Hindlimb muscle (tissue), 1 donor: ENCODE measurements at places on chromosomes 2 and 18. TPM values are rescaled to one million over a fixed set of nuclear protein-coding genes. Genes with fewer than 3 reads are reported as not detected.

RAB17 gene
- polyA plus RNA-seq, result 1.6 TPM

CNDP1 gene
- polyA plus RNA-seq, result 0.31 TPM

TPO gene
- polyA plus RNA-seq, result 0.25 TPM

FOXD4L1 gene
- polyA plus RNA-seq, result 4.4 TPM

MROH2A gene
- not detected for polyA plus RNA-seq

PARD6G gene
- 7.1 TPM for polyA plus RNA-seq

DYSF gene
- 185 TPM for polyA plus RNA-seq

DLX1 gene
- polyA plus RNA-seq, result not detected

ALPG gene
- polyA plus RNA-seq, result not detected

CRYBA2 gene
- polyA plus RNA-seq, result not detected

CCBE1 gene
- 2.0 TPM for polyA plus RNA-seq

ANKRD30B gene
- polyA plus RNA-seq, result not detected

UGT1A5 gene
- polyA plus RNA-seq, result not detected

ARHGEF33 gene
- 1.6 TPM for polyA plus RNA-seq

PSMD14 gene
- 35.7 TPM for polyA plus RNA-seq

FAP gene
- polyA plus RNA-seq, result 49.7 TPM

STAT4 gene
- polyA plus RNA-seq, result 1.5 TPM

AQP12B gene
- 1.6 TPM for polyA plus RNA-seq

RPE gene
- polyA plus RNA-seq, result 22.7 TPM

HMSD gene
- polyA plus RNA-seq, result not detected

SLC19A3 gene
- polyA plus RNA-seq, result 0.67 TPM

SPRED2 gene
- 28.3 TPM for polyA plus RNA-seq

CAPN14 gene
- 0.09 TPM for polyA plus RNA-seq

GPR155 gene
- polyA plus RNA-seq, result 3.7 TPM

POTEF gene
- polyA plus RNA-seq, result 0.06 TPM
